Inflammatory macrophage treated with lipopolysaccharide for 1 hour (primary cell): ENCODE measurements at places on chromosomes 1 and 21.

- DNase-seq = no peak
These were observed 19.8 kb downstream of the LMO4 start for GRCh38 chr1:87348341-87349019.

GRCh38 chr1:59765011-59765730, 49.6 kb upstream of the HOOK1 start:
- DNase-seq = no peak

- DNase-seq = peak; percentile 1
These were observed 173.6 kb upstream of the KCTD3 start for GRCh38 chr1:215393476-215393875.

DNA sequence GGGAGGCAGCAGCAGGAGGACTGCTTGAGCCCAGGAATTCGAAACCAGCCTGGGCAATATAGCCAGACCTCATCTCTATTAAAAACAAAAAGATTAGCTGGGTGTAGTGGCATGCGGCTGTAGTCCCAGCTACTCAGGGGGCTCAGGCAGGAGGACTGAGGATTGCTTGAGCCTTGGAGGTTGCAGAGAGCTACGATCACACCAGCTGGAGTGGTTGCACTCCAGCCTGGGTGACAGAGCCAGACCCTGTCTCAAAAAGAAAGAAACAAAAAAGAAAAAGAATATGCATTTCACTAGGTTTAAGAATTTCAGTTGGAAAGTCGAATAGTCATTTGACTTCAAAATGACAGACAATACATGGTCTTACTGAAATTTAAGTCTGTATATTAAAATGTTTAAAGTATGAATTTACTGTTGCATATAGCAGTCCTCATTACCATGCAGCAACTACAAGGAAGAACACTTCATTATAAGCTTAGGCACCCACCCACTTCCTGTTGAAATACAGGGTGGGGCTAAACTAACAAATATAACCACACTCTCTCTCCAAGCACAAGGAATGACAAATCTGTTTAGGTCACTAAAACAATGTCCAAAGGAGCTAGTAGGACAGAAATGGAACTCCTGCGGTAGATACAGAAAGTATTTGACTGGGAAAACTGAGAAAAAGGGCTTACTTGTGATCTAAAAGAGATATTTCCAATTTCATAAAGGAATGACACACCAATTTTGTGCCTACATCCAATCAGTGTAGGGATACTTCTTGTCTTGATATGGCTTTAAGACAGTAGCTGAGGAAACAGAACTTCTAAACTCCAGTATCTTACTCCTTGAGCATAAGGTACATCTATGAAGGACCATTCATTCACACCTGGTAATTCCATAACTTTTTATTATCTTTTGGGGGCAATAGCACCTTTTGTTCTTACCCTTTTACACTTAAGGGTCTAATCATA, 44.1 kb downstream of the GPR3 start:
- DNase-seq = peak; percentile 87

- peak; percentile 22 for DNase-seq
These were observed 149.1 kb downstream of the FCRL5 start for GRCh38 chr1:157403203-157403602.

DNA sequence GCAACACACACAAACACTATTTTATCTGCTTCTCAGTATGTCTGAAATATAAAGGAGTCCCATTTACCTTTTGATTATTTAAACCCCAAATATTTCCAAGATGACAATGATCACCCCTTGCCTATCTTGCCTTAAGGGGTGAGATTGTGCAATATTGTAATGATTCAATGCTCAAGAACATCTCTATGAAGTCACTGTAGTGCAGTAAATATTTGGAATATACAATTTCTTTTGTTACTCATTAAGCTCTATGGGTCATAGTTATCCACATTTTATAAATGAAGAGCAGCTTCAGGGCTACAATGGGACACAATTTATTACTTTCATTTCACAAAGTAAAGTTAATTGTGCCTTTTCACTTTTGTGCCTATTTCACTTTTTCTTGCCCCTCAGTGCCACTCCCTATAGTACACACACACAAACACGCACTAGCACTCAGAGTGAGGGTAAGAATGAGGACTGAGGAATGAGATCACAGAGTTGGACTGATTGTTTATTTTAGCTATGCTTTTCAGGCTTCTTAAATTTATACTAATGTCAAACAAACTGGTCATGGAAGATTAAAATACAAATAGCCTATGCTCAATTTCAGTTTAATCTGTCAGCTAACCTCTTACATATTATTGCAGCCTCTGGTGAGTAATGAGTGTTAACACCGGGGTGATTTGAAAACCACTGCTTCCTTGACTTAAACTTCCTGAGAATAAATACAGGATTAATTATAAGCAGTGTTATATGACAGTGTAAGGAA, 521.0 kb upstream of the B3GALT2 start:
- DNase-seq = no peak

DNA sequence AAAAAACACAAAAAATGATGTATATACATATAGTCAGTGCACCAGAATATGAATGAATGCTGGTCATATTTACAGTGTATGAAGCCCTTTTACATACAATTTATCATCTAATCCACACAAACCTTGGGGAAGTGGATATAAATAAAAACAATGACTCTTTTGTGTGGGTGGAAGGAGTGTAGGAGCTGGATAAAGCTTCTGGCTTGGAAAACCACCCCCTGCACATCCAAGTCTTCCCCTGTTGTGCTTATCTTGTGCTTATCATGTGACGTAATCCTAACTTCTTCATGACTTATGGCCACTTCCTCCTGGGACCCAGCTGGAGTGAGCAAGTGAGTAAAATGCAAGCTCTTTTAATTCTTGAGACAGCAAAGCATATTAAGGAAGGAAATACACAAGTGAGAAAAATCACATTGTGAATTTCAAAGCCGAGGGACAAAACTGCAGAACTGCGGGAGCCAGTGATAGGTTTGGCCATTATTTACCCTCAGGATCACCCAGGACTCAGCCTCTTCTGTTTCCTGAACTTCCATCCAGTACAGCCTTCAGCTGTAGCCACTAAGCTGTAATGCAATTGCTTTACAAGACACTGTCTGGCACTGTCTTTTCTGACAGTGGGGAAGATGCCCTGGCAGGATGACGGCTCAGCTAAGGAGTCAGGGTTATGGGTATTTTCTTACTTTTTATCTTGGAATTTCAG, 104.0 kb upstream of the PPM1J start:
- peak; percentile 71 for DNase-seq

DNA sequence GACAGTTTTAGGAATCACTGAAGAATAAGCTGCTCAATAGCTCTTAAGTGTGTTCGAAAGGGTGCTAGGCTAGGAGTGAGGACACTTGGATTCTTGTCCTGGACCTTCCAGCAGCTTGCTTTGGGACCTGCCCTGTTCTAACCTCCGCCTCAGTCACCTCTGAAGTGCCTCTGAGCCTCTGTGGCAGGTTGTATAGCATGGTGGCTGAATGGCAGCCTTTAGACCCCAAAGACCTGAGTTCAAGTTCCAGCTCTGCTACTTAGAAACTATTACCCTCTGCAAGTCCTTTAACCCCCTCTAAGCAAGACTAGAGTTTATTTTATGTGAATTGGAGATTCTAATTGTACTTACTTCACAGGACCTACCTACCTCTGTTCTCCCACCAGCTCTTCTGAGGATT, 81.5 kb downstream of the RRAGC start:
- no peak for DNase-seq

DNA sequence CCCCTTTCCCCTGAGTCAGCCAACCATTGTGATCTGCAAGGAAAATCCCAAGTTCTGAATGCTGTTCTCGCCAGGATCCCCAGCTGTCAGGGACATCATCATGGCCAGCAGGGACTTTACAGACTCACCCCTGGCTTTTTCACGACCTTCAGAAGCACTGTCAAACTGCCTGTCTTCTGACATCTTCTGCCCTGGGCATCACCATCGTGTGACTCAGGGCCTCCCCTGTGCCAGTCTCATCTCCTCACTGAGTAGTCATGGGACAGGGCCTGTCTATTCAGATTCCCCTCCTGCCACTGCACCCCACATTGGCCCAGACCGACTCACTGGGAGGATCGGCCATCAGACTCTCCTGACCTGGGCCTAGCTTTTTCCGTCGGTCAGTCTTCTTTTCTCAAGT, 72.5 kb upstream of the VAMP3 start:
- no peak for DNase-seq

DNA sequence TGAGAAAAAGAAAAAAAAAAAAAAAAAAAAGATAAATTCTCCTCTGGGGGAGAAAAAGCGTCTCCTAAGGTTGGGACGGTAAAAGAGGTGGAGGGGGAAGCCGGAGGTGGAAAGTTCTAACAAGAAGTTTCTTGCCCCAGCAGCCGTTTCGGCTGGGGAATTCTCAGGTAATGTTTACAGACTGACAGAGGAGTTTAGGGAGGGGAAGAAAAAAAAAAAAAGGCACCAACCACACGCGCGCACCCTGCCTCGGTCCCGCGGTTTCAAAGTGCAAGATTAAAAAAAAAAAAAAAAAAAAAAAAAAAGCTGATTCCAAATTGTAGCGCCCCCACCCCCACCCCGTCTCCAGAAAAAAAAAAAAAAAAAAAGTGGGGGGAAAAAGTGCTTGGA, 504 bp downstream of the DHRS3 start:
- DNase-seq = peak; percentile 12

- DNase-seq = no peak
These were observed 31.0 kb downstream of the KIF21B start for GRCh38 chr1:200992382-200993048.

- DNase-seq = no peak
These were observed 47.6 kb downstream of the B3GALT5 start for GRCh38 chr21:39660191-39660980.

DNA sequence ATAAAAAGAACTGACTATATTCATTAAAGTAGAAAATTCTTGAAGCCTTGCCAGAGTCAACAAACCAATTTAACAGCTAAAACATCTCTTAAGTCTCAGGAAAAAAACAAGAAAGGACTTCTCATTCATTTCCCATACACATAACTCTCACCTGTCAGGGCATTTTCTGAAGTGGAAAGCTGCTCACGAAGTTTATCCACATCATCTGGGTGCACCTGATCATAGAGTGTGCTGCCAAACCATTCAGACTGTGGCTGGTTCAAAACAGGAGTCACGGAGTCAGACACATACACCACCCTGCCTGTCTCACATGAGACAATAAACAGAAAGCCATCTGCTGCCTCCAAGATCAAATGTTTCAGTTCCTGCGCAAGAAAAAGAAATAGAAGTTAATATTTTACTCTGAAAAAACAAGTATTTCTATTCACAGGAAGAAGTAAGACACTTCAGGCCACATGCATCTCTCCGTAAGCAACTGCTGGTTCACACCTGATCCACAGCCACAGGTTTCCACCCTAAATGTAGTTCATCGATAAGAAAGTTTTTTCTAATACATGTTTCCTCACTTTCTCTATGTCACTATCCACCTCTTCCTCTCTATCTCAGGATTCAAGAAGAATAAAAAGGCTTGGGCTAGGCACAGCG, 28.2 kb upstream of the CTSK start:
- DNase-seq = no peak

DNA sequence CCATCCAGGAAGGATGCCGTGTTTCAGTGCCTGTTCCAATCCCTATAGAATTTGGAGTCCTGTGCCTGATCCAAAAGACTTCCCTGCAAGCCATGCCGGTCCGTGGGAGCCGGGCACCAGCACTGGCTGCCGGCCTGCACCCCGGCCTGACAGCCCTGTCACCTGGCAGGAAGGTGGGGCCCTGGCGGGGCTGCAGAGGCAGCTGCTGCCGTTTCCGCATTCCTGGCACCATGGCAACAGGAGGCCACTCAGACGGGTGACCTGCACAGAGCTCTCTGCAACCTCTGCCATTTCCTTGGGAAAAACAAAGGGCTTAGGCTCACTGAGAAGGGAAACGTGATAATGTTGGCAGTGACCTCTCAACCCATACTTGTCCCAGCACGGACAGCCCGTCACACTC, 63.2 kb upstream of the TMEM51 start:
- no peak for DNase-seq

- no peak for DNase-seq
These were observed 61.3 kb downstream of the PUM1 start for GRCh38 chr1:31004231-31004621.

DNA sequence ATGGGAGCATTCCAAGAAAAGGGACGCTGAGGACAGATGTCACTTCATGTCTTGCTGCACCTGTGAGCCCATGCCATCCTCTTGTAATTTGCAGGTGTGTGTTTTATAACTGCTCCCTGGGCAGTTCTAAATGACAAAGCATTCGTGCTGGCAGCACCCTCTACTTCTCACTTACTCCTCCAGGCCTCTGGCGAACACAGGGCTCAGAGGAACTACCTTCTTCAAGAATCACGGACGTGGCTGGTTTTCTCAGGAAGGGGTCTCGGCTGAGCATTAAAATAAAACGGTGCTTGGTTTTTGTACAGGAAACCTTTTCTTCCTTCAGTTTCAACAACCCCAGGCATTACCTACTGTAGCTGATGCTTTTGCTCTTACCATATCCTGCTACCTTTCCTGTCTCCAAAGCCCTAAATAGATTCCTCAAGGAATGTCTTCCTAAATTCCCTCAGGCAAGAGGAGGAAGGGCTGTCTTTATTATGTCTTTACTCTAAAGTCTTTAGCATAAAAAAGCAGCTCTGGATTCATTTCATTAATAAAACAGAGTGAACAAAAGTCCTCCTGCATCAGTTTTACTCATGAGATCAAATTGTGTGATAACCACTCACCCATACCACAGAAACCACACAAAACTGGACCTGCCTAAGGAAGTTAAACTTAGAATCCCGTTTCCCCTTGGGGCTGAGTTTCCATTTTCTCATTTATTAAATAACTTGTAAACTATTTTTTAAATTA, 79.0 kb upstream of the MAP10 start:
- DNase-seq = no peak

DNA sequence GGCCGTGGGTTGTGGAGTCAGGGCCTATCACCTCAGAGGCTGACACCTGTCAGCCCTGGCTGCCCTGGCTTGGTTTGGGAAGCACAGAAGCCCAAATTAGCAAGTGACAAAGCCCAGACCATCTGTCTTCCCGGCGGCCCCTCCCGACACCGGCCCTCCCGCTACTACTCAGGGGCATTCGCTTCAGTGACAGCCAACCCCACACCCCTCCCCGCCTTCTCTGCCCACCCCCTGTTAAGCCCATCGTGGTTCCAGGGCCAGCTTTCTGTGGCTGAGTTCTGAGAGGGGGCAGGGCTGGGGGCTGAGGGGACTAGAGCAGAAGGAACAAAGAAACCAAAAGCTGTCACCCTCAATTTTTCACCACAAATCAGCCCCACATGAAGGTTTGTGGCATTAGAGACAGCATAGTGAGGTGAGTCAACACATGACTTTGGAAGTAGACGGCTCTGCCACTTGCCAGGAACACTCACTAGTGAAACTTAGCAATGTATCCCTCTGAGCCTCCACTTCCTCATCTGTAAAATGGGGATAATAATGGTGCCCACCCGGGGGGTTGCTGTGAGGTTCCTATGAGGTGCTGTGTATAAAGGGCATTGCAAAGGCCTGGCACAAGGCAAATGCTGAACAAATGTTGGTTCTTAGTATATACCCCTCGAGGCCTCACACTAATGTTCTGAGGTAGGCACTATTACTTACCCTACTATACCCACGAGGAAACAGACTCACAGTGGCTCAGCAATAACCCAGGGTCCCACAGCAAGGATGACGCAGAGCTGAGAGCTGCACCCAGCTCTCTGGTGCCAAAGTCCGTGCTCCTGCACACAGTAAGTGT, 5.2 kb upstream of the TNNI1 start:
- DNase-seq = no peak
